ENCODE measurements at places on chromosomes 7 and 10.

- DNase-seq = no peak
Measured at GRCh38 chr7:30559611-30560010, 35.1 kb upstream of the GARS1 start.

DNA sequence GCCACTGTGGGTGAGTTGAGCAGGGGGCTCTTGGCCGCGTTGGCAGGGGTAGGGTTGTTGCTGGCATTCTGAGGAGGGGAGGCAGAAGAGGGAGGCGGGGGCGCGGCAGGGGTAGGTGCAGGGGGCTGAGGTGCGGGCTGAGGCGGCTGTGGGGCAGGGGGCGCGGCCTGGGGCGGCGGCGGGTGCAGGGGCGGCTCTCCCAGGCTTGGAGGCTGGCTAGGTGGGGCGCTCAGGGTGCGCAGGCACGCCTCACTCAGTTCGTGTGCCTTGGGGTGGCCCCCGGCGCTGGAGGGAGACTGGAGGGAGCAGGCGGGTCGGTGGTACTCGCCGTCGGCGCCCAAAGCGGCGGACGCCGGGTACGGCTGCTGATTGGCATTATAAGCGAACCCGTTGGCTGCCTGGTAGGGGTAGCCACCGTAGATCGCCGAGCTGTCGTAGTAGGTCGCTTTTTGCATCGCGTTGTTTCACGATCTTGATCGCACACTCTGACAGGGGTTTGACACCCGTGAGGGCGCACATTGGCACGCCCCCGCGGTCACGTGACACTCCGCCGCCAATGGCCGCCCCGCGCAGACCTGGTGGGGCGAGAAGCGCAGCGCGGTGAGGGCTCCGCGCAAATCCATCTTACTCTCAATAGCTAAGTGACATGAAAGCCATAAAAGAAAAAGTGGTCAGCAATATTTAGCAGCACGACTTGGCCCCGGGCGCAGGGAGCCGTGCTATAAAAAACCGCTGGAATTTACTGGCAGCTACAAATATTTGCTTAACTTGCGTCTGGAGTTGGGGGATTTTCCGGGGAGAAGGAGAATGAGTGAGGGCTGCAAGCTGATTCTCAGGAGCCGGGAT is 7.9 kb upstream of the HOXA2 start:
- no peak for DNase-seq

- DNase-seq = no peak
Measured at GRCh38 chr7:143383642-143383957, 2.5 kb downstream of the ZYX start.

DNA sequence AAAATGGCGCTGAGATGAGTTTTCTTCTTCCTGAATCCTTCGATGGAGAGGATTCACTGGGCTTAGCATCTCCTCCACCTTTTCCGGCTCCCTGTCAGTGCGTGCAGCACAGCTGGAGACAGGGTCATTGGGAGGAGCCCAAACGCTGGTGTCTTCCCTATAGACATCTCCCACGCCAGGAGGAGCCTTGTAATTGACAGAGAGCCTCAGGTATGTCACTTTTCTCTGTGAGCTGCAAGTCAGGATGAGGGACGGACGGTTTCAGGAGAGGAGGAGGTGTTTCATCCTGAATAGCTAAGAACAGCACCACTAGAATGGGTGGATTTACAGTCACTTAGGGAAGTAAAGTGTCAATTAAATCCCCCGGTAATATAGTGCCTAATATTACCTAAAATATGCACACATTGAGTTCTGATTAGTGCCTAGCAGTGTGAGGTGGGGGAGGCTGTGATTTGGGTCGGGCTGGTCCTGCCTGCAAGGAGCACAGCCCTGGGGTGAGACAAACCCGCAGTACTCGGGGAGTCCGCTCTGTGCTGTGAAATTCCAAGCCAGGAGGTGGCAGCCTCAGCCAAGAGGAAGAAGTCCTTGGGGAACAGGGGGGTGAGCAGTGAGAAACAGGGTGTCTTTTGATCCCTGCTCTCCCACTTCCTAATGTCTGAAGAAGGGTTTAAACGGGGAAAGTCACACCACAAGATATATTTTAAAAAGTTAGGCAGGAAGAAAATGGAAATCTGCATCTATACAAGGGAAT is 28.2 kb downstream of the IL15RA start:
- DNase-seq = peak; percentile 9

- DNase-seq = no peak
Measured at GRCh38 chr10:73581918-73582317, 9.2 kb downstream of the USP54 start.
